ENCODE measurements at places on chromosomes 7 and 10.

DNA sequence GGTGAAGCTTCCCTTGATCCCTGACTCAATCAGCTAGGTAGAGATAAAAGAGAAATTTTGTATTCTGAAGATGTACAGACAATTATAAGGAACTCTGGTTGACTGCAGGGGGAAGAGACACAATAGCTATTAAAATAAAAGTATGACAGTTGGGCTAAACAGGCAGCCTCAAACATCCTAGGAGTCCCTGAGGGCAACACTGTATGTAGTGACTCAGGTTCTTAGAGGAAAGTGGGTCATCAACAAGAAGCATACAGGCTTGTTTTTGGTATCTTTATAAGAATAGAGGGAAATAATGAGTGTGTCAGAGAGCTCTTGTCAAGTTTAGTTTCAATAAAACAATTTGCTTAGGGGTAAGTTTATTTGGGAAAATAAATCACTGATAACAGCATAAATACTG lies 150.3 kb downstream of the AUTS2 start:
- DNase-seq = no peak

DNA sequence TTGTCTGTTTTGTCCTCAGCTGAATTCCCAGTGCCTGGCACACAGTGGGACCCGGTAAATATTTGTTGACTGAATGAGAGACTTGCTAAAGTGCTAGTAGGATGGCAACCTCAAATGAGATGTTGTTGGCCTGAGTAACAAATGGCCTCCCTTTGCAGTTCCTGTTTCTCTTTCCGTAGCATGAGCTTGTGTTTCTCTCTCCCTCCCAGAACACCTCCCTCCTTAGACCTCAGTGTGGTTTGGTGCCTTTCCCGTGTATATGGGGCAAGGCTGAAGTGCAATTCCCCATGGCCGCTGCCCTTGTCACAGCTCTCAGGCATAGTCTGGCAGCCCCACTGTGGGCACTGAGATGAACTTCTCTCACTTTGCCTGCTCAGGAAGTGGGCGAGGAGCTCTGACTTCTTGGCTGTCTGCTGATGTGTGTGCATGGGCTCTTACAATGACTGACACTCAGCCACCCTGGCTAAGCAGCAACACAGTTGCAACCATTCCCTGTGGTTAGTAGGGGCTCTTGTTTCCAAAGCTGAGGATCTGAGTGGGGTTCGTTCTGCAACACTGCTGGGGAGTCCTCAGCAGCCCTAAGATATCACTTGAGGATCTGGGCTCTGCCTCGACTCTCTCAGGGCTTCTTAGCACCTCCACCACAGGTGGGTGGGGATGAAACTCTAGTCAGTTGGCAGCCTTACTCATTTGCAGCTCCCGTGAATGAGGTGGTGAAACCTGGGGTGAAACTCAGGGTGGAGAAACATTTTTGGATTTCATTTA lies 136.1 kb downstream of the ICA1 start:
- peak; percentile 89 for DNase-seq

- DNase-seq = no peak
These were observed 488 bp downstream of the MTERF1 start for GRCh38 chr7:91880016-91880412.

DNA sequence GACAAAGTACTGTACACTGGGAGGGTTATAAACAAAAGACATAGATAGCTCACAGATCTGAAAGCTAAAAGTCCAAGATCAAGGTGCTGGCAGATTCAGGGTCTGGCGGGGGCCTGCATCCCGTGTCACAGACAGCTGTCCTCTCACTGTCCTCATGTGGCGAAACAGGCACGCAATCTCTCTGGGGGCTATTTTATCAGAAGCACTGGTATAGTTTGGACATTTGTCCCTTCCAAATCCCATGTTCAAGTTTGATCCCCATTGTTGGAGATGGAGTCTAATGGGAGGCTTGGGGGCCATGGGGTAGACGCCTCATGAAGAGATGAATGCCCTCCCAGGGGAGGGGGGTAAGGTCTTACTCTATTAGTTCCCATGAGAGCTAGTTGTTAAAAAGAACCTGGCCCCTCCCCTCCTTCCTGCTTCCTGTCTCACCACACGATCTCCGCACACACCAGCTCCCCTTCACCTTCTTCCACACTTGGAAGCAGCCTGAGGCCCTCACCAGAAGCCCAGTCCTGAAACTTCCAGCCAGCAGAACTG lies 72.5 kb upstream of the UCN3 start:
- peak; percentile 78 for DNase-seq

Data from activated effector memory CD4-positive, alpha-beta T cell treated with anti-CD3 and anti-CD28 coated beads, Interleukin-2, amount 50 U/mL, for 16 hours (primary cell).